ENCODE measurements at places on chromosomes 3 and 15.

GRCh38 chr15:67126551-67127330, 61.3 kb downstream of the SMAD3 start:
- no peak for DNase-seq

GRCh38 chr3:74752290-74752689, 137.8 kb upstream of the CNTN3 start:
- DNase-seq, result no peak

GRCh38 chr15:25189551-25189950, 234.8 kb downstream of the SNRPN start:
- DNase-seq, result no peak

- no peak for DNase-seq
These were observed 239.3 kb downstream of the CPNE4 start for GRCh38 chr3:131795390-131796090.

- no peak for DNase-seq
These were observed 252.0 kb downstream of the NR2F2 start for GRCh38 chr15:96582473-96582872.

DNA sequence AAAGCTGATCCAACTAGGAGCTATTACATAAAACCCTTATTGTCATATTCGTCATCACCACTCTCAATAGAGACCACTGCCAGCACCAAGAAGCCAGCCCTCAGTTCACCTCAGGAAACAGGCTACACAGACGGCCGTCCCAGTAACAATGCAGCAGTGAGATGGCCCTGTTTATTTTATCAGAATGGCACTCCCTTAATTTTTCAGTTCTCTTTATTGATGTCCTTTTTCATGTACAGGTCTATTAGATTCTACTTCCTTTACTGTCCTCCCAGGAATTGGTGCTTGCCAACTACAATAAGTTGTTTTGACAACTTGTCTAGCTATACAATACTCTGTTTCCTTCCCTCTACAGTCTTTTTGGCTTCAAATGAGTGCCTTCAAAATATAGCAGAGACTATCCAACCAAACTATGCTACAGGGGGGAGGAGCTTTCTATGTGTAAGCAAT, 272.5 kb downstream of the ZBTB20 start:
- DNase-seq, result no peak

DNA sequence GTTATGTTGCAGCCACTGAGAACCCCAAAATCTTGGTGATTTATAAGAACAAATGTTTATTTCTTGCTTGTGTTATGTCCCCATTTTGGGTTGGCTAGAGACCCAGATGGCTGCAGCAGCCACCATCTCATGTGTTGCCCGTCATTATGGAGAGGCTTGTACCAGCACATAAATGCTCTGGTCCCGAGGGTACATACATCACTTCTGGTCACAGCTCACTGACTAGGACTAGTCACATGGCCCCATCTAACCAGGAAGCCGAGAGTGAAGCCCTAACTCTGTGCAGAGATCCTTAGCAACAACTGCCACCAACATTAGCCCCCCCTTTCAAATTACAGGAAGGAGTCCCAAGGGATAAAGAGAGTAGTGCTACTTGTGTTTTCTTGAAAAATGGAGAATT, 25.5 kb upstream of the HACD2 start:
- no peak for DNase-seq

DNA sequence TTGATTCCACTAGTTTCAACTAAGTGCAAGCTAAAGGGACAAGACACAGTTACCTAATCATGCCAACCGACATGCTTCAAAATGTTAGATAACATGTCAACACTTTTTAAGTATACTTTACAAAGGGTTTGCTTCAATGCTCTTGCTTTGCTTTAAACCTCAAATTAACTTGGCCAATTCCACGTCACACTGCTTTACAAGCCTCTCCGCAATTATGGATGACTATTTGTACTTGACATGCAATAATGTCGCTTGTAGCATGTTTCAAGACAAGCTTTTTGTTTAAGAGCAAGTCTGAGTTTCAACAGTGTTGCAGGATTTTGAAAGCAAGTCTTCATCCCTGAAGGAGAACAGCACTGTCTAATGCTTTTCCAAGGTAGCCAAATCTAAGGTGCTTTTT, 86.9 kb downstream of the CNTN3 start:
- DNase-seq, result no peak

GRCh38 chr15:100759698-100760356, 119.8 kb upstream of the ALDH1A3 start:
- DNase-seq, result no peak

- no peak for DNase-seq
These were observed 592.8 kb upstream of the GBE1 start for GRCh38 chr3:82354228-82354627.

DNA sequence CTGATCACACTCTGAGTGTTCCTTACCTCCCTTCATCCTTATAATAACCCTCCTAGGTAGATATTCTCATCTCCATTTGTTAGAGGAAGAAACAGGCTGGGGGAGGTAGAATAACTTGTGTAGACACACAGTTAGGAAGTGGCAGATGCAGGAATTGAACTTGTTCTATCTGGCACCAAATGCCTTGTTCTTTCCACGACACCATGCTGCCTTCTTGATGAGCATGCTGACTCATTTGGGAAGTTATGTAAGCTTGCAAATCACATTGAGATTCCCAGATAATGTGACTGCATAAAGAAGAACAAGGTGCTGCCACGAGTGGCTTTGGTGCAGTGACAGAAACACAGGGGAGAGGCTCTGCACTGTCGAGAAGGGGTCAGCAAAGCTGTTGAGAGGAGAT, 27.5 kb upstream of the NDUFB4 start:
- no peak for DNase-seq

DNA sequence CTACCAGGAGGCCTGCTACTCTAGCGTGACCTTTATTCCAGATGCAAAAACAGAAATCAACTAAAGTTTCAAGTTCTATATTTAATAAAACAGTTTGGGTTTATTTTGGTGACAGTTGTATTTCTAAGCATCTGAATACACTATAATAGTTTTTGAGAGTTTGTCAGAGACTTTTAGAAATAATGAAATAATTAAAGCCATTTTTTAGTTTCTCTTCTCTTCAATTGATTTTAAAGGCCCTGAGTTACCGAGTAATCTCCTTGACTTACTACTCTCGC, 523.4 kb downstream of the CADM2 start:
- DNase-seq, result no peak

GRCh38 chr3:18585004-18585968, 160.1 kb upstream of the SATB1 start:
- no peak for DNase-seq

- no peak for DNase-seq
These were observed 123.2 kb downstream of the DNAJB8 start for GRCh38 chr3:128343287-128344051.

- no peak for DNase-seq
These were observed 4.9 kb downstream of the USP3 start for GRCh38 chr15:63509056-63509954.

DNA sequence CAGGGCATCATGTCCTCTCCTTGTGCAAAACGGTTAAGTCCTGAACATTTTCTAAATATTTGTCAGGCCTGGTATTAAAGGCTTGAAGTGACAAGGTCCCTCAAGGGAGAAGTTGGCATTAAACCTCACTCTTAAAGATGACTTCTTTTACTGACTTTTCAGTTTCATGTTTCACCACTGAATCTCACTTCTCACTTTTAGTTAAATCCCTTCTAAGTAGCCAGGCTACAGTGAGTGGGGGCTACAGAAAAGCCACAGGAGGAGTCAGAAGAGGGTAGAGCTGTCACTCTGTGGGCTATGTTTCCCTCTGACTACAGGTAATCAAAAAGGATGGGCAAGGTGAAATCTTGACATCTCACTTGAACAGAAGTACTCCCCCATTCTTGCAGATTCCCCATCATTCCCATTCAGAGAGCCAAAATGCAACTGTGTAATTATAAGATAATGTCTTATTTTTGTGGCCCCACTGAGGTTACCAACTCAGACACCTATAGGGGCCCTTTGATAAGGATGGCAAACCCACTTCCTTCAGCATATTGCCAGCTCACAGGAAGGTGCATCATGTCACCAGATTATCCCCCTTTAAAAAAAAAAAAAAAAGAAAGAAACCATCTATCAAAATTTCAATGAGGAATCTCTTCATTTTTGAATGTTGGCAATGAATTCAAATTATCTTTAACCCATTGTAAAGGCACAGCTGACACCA, 790.1 kb upstream of the CFAP20DC start:
- no peak for DNase-seq

DNA sequence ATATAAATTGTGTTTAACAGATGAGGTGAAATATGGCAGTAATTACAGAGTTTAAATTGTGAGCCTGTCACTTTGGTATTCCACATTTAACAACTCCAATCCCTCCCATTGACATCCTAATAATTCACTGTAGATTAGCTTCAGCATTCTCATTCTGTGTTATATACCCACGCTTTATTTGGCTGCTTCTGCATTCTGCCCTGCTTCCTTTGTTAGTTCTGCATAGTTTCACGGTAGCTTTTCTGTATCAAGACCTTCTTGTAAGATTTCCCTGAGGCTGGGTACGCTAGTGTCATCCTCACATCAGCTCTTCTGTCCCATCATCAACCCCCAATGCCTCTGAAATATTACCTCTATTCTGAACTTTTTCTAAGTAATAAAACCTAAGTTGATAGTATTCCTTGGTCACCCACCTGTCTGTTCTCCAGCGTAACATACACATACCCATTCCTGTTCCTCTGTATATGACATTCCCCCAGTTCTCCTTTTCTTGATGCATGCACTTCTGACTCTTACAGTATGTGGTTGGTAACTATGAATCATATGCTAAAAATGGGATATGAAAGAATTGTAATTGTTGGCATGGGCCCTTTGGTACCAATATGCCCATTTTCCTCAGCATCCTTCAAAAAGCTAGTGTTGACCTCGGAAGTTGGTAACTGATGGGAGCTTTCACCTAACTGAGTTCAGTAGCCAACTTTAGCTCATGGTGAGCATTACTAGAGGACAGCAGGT, 171.2 kb downstream of the KLHL25 start:
- DNase-seq, result no peak

GRCh38 chr3:43892526-43892925, 201.8 kb downstream of the ABHD5 start:
- no peak for DNase-seq

GRCh38 chr3:71916747-71917369, 131.9 kb upstream of the PROK2 start:
- DNase-seq, result no peak

GRCh38 chr3:94065819-94066480, 3.1 kb downstream of the NSUN3 start:
- DNase-seq, result no peak

Data from stimulated activated CD4-positive, alpha-beta T cell treated with anti-CD3 and anti-CD28 coated beads, Interleukin-1b, Interleukin-23, amount 100 ng/mL, for 1 hour (primary cell).